Omental fat pad (tissue), 4 donors: ENCODE measurements at places on chromosomes 2 and 18. TPM values are rescaled to one million over a fixed set of nuclear protein-coding genes. Genes with fewer than 3 reads are reported as not detected.

HSBP1L1 gene
- 13.2 TPM for total RNA-seq

SMC6 gene
- total RNA-seq = 11.6 TPM

SFTPB gene
- total RNA-seq = 0.25 TPM

IRS1 gene
- 15.0 TPM for total RNA-seq

VWA3B gene
- total RNA-seq = not detected

ILKAP gene
- total RNA-seq = 51.8 TPM

LONRF2 gene
- total RNA-seq = 12.7 TPM

CRACDL gene
- total RNA-seq = 11.8 TPM

TUBB8B gene
- not detected for total RNA-seq

SERPINB10 gene
- not detected for total RNA-seq

TGFA gene
- 2.2 TPM for total RNA-seq

CYS1 gene
- total RNA-seq = 0.63 TPM

CXCR1 gene
- total RNA-seq = 0.36 TPM

LRATD1 gene
- total RNA-seq = 4.4 TPM

ITGB6 gene
- not detected for total RNA-seq

XDH gene
- 0.63 TPM for total RNA-seq

CROCC2 gene
- 0.06 TPM for total RNA-seq

ATP5MC3 gene
- 222 TPM for total RNA-seq

FEV gene
- total RNA-seq = not detected

DES gene
- total RNA-seq = 185 TPM

CAMKMT gene
- total RNA-seq = 7.6 TPM

CDKL4 gene
- total RNA-seq = not detected

TACR1 gene
- total RNA-seq = 0.37 TPM

DSC3 gene
- total RNA-seq = 19.2 TPM

ORC2 gene
- 17.8 TPM for total RNA-seq

INO80C gene
- total RNA-seq = 10.2 TPM

ZSWIM2 gene
- total RNA-seq = 0.37 TPM

KRTCAP3 gene
- 1.8 TPM for total RNA-seq

ALPG gene
- total RNA-seq = not detected

DYSF gene
- 7.9 TPM for total RNA-seq

KATNAL2 gene
- total RNA-seq = 7.8 TPM

LBH gene
- 14.4 TPM for total RNA-seq

IL36A gene
- not detected for total RNA-seq

SLC23A3 gene
- total RNA-seq = 1.1 TPM

SLC14A1 gene
- 15.1 TPM for total RNA-seq

ALPP gene
- total RNA-seq = not detected

LRRC30 gene
- total RNA-seq = not detected

DUSP19 gene
- 2.8 TPM for total RNA-seq

RAX gene
- not detected for total RNA-seq

PSMA8 gene
- total RNA-seq = not detected

GREB1 gene
- total RNA-seq = 5.3 TPM

TCF7L1 gene
- total RNA-seq = 2.1 TPM

IL1B gene
- total RNA-seq = 2.6 TPM

ST6GAL2 gene
- total RNA-seq = 0.13 TPM

GNLY gene
- 5.5 TPM for total RNA-seq

TEKT4 gene
- not detected for total RNA-seq

EDAR gene
- not detected for total RNA-seq

ITGA6 gene
- 42.3 TPM for total RNA-seq

COL5A2 gene
- 93.8 TPM for total RNA-seq

ATOH8 gene
- total RNA-seq = 210 TPM

STPG4 gene
- 0.63 TPM for total RNA-seq

MREG gene
- 5.6 TPM for total RNA-seq

WDPCP gene
- total RNA-seq = 17.1 TPM

RAB3GAP1 gene
- 43.8 TPM for total RNA-seq

LRP1B gene
- 7.6 TPM for total RNA-seq

PLEK gene
- 55.1 TPM for total RNA-seq

KLHL41 gene
- 0.72 TPM for total RNA-seq

FAM124B gene
- 5.1 TPM for total RNA-seq
